NCI-H774 (cell line): ENCODE measurements at places on chromosomes 1 and 21.

DNA sequence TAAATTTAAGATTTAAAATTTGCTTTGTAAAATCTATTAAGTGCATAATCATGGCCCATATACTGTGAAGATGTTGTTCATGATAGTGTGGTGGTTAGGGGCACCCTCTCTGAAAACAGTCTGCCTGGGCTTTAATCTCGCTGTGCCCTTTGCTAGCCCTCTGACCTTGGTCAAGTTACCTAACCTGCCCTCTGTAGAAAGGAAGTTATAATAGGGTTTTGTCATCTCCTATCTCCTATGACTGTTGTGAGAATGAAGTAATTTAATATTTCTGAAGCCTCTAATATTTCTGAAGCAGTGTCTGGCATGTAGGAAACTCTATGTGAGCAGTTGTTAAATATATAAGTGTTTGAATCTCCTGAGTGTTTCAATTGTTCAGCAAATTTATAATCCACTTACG is 116.6 kb upstream of the IVNS1ABP start:
- DNase-seq: no peak

GRCh38 chr1:229209816-229210215 is 61.1 kb upstream of the RAB4A start:
- no peak for DNase-seq

GRCh38 chr1:99062192-99062591 is 57.5 kb upstream of the PLPPR5 start:
- no peak for DNase-seq

- no peak for DNase-seq
Observed at GRCh38 chr1:82388679-82389078, 587.9 kb downstream of the ADGRL2 start.

DNA sequence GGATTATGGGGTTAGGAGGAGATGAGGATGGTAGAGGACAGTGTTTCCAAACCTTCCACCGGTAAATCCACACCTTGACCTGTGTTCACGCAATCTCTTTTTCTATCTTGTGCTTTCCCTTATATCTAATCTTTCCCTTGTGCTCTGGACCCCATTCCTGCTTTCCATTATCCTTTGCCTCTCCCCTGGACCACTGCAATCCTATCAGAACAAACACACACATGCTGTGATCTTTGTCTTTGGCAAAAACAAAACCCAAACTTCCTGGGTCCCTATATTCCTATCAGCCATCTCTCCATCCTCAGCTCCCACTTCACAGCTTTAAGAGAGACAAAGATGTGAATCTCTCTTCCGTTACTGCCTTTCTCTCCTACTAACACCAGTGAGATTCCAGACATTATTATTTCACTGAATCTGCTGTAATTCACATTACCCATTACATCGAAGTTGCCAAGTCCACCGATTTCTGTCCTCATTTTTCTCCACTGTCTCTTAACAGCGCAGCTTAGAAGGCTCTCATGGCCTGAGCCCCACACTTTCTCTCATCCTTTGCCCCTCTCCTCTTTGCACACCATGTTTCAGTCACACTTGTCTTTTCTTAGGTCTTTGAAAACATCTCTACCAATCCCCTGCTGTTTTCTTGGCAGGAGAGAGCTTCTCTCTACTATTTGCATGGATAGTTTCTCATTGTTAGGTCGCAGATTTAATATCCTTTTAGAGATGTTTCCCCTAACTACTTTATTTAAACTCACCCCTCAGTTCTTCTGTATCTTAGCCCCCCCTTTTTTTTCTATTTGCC is 230.0 kb upstream of the B3GALT2 start:
- no peak for DNase-seq

DNA sequence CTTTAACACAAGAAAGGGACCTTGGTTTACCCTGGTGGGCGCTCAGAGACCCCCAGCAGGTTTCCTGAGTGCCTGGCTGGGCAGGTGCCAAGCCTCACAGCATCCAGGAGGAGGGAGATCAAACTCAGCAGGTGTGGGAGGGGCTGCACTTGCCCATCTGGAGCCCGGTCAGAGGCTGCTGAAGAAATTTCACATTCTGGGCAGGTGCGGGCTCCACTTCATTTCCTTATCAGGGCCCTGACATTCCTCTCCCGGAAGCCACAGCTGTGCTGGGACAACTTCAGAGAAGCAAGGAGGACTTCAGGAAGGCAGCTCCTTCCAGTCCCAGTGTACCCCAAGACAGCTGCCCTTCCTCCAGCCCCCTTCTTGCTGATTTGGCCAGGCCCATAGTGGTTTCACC is 82.9 kb downstream of the ITPKB start:
- peak; percentile 25 for DNase-seq

DNA sequence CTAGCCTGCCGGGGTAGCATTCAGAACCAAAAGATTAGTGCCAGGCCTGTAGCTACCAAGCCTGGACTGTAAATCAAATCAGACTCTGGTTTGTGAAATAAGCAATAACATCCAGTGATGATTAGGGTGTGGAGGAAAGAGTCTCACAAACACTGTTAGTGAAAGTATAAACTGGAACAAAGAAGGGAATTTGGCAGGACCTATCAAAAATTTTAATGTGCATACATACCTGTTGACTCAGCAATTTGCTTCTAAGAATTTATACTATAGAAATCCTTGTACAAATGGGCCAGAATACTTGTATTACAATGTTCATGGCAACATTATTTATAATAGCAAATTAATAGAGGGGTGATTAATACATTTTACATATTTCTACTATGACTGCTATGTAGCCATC is 109.8 kb upstream of the WARS2 start:
- DNase-seq: no peak

DNA sequence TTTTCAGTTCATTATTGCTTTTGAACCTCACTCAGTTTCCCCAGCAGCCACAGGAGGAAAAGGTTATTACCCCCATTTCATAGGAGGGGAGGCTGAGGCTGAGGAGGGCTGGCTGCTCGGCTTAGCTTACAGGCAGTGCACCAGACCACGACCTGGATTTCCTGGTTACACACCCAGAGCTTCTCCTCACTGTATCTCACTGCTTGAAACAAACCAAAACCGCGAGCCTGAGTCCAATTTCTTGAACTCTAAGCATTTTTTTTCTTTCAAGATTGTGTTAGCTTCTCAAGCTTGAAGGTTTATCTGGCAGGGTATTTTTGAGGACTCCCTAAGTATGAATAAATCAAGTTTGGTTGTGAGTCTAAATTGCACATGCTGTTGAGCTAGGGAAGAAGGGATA is 188.9 kb upstream of the EDN2 start:
- no peak for DNase-seq
